NCI-H1417 treated with DMSO at 0.1 percent for 48 hours (cell line): ENCODE measurements at places on chromosomes 7 and 10.

DNA sequence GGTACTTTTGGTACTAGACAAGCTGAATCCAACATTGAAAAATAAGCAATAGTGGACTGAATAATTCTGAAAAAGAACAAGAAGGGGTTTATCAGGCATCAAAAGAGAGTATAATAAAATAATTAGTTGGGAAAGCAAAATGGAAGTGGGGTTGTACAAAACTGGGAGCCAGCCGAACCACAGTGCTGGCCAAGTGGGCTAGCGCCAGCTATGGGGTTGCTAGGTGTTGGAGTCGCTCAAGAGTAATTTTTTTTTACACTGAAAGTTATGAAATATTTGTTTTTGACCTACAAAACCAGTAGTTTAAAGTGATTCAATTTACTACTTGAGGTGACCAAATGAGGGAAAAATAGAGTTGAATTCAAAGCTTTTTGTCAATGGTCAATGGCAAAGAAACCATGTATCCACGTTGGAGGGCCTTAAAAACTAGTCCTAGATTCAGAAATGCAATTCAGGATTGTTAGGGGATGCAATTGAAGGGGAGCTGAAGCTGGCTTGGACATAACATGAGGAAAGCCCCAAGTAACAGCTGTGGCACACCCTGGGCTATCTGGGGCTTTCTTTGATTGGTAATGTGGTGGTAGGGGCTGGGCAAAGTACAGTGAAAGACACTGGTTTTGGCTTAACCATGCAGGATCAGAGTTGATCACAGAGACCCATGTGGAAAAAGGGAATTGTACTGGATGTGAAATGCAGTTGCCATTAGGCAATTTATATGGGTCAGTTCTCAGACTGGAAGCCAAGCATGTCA, 28.3 kb upstream of the MSMB start:
- DNase-seq, result no peak

GRCh38 chr7:42342381-42342780, 105.4 kb upstream of the GLI3 start:
- no peak for DNase-seq

DNA sequence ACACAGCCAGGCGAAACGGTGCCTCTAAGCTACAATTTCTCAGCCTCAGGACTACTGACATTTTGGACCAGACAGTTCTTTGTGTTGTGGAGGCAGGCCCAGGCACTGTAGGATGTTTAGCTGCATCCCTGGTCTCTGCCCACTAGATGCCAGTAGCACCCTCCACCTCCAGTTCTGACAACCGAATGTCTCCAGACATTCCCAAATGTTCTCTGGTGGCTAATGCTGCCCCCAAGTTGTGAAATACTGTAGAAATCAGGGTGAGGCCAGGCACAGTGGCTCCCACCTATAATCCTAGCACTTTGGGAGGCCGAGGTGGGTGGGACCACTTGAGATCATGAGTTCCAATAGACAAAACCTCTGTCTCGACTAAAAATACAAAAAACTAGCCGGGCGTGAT, 18.2 kb downstream of the HNRNPF start:
- no peak for DNase-seq

GRCh38 chr10:43254881-43255633, 11.8 kb downstream of the RASGEF1A start:
- no peak for DNase-seq

DNA sequence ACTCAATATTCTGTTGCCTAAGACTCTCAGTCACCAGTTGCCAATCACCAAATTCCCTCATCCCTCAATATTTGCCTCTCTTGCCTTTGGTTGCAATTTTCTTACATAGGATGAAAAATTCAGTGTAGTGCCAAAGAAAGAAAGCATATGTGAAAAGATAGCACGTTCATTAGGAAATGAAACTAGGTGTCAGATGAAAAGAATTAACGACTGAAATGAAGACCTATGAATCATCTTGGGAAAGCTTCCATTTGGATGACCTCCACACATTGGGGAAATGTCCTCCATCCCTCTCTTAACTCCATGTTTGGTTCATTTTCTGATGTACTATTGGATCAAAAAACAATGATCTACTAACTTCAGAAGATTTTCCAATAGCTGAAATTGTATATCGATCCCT, 145.1 kb upstream of the MEOX2 start:
- no peak for DNase-seq

GRCh38 chr10:61669849-61670248, 7.1 kb downstream of the CABCOCO1 start:
- DNase-seq, result no peak

- no peak for DNase-seq
Observed at GRCh38 chr7:151243045-151243349, 5.5 kb downstream of the SMARCD3 start.

DNA sequence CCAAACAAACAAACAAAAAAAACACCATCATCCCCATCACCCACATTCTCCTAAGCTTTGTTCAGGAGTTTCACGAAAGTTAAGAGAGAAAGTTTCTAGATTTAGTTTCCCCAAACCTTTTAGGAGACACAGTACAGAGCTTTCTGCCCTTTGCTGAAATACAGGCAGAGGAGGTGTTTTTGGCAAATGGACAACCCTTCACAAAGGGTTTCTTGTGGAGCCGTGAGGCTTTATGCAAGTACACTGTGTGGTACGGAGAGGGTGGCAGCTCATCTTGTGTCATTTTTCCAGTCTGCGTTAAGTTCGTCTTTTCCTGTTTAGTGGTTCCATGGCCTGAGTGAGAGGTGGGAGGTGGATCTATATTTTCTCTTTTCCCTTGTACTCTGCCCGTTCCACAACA, 215.5 kb upstream of the PRKCQ start:
- no peak for DNase-seq

DNA sequence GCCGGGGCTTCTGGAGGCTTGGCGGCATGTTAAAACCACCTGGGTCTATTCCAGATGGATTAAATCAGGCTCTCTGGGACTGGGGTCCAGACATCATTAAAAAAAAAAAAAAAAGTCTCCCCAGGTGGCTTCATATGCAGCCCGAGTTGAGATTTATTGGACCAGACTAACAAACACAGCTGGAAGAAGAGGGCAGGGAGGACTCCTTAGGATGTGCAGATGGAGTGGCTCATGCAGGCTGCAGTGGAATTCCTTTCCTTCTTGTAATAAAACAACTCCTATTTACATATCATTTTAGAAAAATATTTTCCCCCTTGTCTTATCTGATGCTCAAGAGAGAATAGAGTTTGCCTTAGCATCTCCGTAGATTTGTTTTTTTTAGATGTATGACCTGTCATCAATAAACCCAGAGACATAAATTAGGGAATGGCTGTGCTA, 238.1 kb downstream of the CAMK1D start:
- DNase-seq, result no peak

- no peak for DNase-seq
Observed at GRCh38 chr7:27149842-27150567, 2.4 kb downstream of the HOXA3 start.

GRCh38 chr10:69465457-69466157, 14.3 kb downstream of the TSPAN15 start:
- no peak for DNase-seq

GRCh38 chr10:54368984-54369383, 432.0 kb downstream of the PCDH15 start:
- no peak for DNase-seq

GRCh38 chr7:43077285-43077684, 35.2 kb upstream of the HECW1 start:
- no peak for DNase-seq

DNA sequence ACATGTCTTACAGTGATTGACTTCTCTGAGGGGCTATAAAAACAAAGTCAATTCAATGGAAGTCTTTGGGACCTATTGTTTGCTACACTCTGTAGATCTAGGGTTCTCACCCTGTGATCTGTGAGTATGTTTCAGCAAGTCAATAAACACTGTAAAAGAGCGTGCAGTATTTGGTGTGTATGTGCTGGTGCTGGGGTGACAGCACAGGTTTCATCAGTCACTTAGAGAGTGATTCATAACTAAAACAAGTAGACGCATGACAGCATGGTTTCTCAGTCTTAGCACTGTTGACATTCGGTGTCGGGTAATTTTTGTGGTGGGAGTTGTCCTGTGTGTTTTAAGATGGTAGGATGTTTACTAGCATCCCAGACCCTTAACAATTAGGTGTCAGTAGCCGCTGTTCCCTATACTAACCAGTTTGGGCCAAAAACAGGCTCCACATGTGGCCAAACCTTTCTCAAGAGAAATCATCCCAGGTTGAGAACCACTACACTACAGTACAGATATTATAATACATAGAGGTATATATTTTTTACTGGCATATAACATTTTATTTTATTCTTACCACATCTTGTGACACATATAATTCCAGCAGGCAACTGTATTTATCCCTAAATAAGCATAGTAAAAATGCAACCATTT, 411.8 kb downstream of the ARL4A start:
- no peak for DNase-seq

DNA sequence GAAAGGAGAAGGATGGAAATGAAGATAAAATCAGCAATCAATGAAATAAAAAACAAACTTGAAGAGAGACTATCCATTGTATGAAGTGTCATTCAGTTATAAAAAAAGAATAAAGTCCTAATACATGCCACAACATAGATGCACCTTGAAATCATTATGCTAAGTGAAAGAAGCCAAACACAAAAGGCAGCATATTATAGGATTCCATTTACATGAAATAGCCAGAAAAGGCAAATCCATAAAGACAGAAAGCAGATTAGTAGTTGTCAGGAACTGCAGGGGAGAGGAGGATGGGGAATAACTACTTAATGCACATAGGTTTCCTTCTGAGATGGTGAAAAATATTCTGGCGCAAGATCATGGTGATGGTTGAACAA, 6.6 kb upstream of the PON1 start:
- DNase-seq, result no peak

DNA sequence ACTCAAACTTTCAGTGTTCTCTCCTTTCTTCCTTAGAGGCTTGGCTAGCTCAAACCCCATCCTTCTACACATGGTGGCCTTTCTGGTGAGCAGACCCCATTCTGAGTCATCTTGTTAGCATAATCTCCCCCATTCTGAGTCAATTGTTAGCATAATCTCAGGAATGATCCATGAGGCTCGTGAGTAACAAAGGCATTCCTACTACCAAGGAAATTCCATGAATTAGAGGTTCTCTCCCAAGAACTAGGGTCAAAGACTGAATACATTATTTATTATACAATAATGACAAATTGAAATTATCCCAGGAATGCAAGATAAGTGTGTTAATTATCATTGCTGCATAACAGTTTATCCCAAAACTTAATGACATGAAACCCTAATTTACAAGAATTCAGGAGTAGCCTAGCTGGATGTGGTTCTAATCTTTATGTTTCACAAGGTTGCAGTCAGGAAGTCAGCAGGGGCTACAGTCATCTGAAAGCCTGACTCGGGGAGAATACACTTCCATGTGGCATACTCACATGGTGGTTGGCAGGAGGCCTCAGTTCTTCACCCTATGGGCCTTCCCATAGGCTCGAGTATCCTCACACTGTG, 100.2 kb downstream of the MMRN2 start:
- no peak for DNase-seq

- DNase-seq, result no peak
Observed at GRCh38 chr7:12731214-12731656, 43.8 kb downstream of the ARL4A start.

- DNase-seq, result no peak
Observed at GRCh38 chr10:88531392-88532052, 51.6 kb downstream of the RNLS start.

DNA sequence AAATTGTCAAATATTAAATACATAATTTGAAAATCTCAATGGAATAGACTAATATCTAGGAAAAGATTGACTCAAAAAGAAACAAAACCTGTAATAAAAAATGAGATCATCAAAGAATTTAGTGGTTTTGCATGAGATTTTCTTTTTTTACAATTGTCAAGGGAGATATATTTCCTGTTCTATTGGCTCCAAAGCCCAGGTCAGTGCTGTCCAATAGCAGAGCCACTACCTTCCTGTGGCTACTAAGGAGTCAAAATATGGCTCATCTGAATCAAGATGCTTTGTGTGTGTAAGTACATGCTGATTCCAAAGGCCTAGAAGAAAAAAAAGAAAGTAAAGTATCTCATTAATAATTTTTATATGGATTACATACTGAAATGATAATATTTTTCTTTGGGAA, 191.9 kb downstream of the C7orf25 start:
- no peak for DNase-seq

DNA sequence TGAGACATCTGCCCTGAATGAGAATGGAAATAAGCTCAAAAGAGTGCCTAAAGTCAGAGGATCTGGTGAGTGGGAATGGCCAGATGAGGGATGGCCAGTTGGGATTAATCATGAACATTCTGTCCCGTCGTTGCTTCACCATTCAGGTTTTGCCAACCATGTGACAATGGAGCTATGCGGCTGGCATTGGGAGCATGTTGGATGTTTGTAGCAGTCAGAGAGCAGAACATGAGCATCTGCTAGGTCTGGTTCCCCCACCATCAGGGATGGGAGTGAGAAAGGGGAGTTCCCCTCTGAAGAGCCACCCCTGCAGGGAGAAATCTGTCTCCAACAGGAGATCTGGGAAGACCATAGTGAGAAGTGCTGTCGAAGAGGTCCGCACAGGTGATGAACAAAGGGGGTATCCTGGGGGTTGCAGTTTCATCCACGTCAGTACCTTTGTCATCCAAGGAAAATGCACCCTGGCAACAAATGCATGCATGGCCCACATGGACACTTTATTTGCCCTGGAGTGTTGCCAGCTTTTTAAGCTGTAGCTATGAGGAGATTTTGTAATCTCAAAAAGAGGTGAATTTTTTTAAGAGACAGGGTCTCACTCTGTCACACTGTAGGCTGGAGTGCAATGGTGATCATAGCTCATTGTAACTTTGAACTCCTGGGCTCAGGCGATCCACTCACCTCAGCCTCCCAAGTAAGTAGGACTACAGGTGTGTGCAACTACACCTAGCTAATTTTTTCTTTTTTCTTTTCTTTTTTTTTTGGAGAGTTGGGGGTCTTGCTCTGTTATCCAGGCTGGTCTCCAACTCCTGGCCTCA, 190.2 kb downstream of the CAMK1D start:
- DNase-seq, result no peak

- no peak for DNase-seq
Observed at GRCh38 chr10:122126763-122127659, 138.0 kb downstream of the TACC2 start.

GRCh38 chr7:129279757-129280156, 54.9 kb downstream of the AHCYL2 start:
- DNase-seq, result no peak

DNA sequence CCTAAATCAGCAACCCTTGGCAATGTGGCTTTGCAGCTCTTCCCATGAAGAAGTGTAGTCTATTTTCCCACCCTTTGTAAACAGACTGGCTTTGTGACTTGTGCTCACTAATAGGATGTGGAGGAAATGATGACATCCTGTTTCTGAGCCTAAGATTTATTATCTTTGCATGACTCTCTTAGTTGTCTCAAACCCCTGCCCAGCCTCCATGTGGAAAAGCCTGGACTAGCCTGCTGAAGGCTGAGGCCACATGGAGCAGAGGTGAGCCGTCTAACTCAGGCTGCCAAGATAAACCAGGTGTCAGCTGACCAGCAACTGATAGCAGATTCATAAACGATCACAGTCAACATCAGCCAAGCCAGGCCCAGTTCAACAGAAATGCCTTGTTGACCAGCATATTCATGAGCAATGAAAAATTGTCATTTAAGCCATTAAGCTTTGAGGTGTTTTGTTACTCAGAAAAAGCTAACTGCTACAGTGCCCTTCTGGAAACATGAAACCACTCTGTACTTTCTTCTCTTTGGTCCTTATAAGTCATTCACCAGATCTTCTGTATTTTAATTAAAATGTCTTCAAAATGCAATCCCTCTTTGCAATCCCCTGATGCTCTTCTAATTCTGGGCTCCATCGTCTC, 586.3 kb upstream of the ANKRD30A start:
- no peak for DNase-seq
